ENCODE measurements at places on chromosomes 5 and 9.

GRCh38 chr5:433836-434235, 9.1 kb upstream of the EXOC3 start:
- H3K4me1 ChIP-seq: no peaks in the 10 kb centered on the region
- no peaks in the 10 kb centered on the region for H3K27me3 ChIP-seq
- H3K4me3 ChIP-seq: no peak overlapping the region
- H3K27ac ChIP-seq: no peak overlapping the region

DNA sequence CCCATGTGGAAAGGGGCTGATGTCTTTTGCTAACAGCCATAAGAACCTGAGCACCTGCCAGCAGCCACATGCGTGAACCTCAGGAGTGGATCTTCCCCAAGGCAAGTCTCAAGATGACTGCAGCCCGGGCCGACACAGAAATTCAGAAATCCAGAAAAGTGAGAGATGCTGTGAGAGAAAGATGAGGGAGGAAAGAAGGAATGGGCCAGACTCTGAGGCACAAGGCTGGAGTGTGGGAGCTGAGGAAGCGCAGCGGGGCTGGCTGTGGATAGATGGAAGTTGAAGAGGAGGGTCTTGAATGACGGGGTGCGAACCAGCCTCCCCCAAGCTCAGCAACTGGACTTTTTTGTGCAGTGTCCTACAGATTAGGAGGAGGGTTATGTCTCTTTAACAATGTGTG, 337.8 kb downstream of the GADD45G start:
- DNase-seq: no peak
- no peak overlapping the region for H3K4me3 ChIP-seq
- no peaks in the 10 kb centered on the region for H3K4me1 ChIP-seq
- no peaks in the 10 kb centered on the region for H3K27me3 ChIP-seq

GRCh38 chr5:8394965-8395364, 526.0 kb downstream of the MTRR start:
- H3K36me3 ChIP-seq: no peaks in the 10 kb centered on the region
- H3K4me3 ChIP-seq: no peak overlapping the region
- no peak overlapping the region for H3K27ac ChIP-seq
- no peaks in the 10 kb centered on the region for H3K4me1 ChIP-seq
- H3K27me3 ChIP-seq: no peaks in the 10 kb centered on the region

GRCh38 chr5:154447089-154447725, 1.4 kb downstream of the SAP30L start:
- peaks cover 13% of the 10 kb centered on the region for H3K36me3 ChIP-seq
- peak overlapping the region; percentile 89 for H3K4me3 ChIP-seq
- H3K27me3 ChIP-seq: no peaks in the 10 kb centered on the region
- peaks cover 14% of the 10 kb centered on the region for H3K4me1 ChIP-seq
- DNase-seq: no peak
